MM.1S (cell line): ENCODE measurements at places on chromosomes 4 and X.

- no peaks in the 10 kb centered on the region for H3K27me3 ChIP-seq
- no peaks in the 10 kb centered on the region for H3K4me1 ChIP-seq
- DNase-seq, result no peak
- H3K4me3 ChIP-seq, result no peak overlapping the region
Measured at GRCh38 chr4:38654273-38654672, 9.7 kb upstream of the KLF3 start.

DNA sequence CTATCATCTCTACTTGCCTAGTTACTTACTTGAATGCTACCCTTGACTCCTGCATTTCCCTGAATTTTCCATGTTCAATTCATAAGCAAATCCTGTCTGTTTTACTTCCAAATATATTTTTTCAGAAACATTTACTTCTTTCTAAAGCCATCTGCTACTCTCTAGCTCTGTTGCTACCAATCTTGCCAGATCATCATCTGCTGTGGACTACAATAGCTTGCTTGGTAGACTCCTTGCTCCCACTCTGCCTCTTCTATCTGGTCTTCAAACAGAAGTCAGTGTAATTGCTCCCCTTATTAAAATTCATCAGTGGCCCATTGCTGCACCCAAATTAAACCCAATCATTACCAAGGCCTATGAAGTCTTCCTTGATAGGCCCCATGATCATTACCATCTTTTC lies 151.6 kb upstream of the HPGD start:
- H3K27me3 ChIP-seq, result no peaks in the 10 kb centered on the region
- H3K4me3 ChIP-seq, result no peak overlapping the region
- no peak for DNase-seq
- H3K4me1 ChIP-seq, result no peaks in the 10 kb centered on the region
- H3K27ac ChIP-seq, result no peak overlapping the region
- H3K36me3 ChIP-seq, result no peaks in the 10 kb centered on the region

DNA sequence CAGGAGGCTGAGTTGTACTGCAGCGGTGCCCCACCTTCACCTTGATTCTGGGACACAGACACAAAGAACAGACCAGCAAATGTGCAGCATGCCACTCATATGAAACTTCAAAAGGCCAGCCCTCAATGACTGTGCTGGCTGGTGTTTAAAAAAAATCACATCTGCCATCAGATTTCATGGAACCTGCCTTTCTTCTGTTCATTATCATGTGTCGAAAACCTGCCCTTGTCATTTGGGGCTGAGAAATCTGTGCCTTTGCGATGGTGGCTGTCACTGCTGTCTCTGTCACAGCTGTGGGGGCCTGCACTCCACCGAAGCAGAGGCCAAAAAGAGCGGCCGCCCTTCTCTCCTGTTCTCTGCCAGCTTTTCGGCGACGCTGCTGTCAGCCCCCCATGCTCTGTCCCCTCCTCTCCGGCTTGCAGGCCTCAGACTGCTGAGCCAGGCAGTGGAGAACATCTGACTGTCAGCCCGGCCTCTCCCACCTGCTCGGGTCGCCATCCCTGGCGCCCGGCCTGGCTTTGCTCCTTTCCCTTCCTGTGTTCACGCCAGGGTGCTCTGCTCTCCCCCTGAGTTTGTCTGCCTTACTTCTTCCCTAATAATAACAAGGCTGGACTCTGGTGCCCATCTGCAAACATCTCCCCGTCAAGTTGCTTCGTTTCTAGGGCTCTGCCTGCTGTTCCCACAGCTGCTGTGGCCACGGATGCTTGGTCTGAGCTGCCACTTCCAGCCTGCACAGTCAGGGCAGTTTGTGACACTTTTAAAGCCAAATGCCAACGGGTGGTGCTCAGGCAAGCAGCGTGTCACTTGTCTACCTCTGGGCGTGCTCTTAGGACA lies 355.2 kb downstream of the UNC5C start:
- H3K4me3 ChIP-seq, result no peak overlapping the region
- no peaks in the 10 kb centered on the region for H3K4me1 ChIP-seq
- no peaks in the 10 kb centered on the region for H3K27me3 ChIP-seq
- DNase-seq, result no peak

DNA sequence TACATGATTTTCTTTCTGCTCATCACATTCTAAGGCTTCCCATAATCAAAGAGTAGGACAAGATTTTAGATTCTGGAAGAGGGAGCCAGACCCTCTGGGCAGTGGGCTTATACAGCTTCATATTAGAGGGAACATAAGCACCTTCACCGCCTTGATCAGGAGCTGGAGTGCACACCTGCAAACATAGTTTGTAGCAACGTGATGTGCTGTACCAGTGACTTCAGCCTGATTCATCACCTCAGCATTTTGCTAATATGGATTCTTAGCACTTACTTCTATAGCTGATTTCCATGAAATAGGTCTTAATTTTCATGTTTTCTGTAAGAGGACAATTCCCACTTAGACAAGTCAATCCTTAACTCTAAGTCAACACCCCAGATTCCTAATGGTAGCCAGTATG lies 36.7 kb downstream of the PCDH18 start:
- no peak for DNase-seq
- H3K27me3 ChIP-seq, result no peaks in the 10 kb centered on the region
- H3K4me1 ChIP-seq, result no peaks in the 10 kb centered on the region

GRCh38 chrX:39898147-39898546 lies 199.6 kb downstream of the BCOR start:
- H3K27ac ChIP-seq, result no peak overlapping the region
- no peaks in the 10 kb centered on the region for H3K27me3 ChIP-seq
- DNase-seq, result no peak
- H3K4me3 ChIP-seq, result no peak overlapping the region
- no peaks in the 10 kb centered on the region for H3K36me3 ChIP-seq
- H3K4me1 ChIP-seq, result no peaks in the 10 kb centered on the region

GRCh38 chrX:45322382-45322781 lies 121.7 kb upstream of the DIPK2B start:
- no peaks in the 10 kb centered on the region for H3K27me3 ChIP-seq
- H3K4me1 ChIP-seq, result no peaks in the 10 kb centered on the region
- H3K27ac ChIP-seq, result no peak overlapping the region
- peak; percentile 54 for DNase-seq

- H3K27me3 ChIP-seq, result no peaks in the 10 kb centered on the region
- no peaks in the 10 kb centered on the region for H3K4me1 ChIP-seq
- no peak for DNase-seq
- no peak overlapping the region for H3K4me3 ChIP-seq
Measured at GRCh38 chrX:97284531-97284930, 400.8 kb downstream of the RPA4 start.

DNA sequence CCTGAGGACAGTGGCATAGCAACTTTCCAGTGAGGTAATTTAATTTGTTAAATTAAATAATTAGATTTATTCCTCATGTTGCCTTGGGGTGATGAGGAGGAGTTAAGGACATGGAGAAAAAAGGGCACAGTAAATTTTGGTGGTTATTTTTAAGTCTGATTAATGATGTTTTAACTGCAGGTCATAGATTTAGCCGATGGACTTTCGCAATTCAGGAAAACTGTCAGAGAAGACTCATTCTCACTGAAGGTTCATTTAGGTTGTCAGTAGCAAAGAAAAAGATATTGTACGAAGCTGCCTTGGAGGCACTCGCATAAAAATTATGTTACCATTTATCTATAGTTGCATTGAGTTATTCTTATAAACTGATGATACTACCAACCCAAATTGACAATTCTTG lies 164.2 kb upstream of the PITX2 start:
- H3K27me3 ChIP-seq, result no peaks in the 10 kb centered on the region
- H3K27ac ChIP-seq, result no peak overlapping the region
- DNase-seq, result no peak
- H3K4me1 ChIP-seq, result no peaks in the 10 kb centered on the region
- H3K4me3 ChIP-seq, result no peak overlapping the region

DNA sequence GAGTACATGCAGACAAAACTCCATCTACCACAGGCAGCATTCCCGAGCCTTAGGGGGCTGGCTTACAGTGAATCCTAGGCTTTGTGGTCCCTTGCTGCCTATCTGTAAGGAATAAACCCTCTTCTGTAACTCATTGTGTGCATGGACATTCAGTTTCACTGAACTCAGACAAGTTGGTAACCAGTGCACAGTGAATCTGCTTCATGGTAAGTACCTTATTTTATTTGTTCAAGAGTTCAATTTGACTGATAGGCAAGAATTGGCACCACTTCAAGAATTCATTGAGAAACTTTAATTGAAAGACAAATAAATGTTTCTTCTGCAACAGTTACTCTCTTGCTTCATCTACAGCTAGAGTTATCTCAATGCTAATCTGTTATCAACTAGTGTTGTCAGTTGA lies 57.2 kb upstream of the PRRG1 start:
- no peak for DNase-seq
- no peaks in the 10 kb centered on the region for H3K4me1 ChIP-seq
- no peaks in the 10 kb centered on the region for H3K36me3 ChIP-seq
- no peaks in the 10 kb centered on the region for H3K27me3 ChIP-seq
- H3K4me3 ChIP-seq, result no peak overlapping the region

DNA sequence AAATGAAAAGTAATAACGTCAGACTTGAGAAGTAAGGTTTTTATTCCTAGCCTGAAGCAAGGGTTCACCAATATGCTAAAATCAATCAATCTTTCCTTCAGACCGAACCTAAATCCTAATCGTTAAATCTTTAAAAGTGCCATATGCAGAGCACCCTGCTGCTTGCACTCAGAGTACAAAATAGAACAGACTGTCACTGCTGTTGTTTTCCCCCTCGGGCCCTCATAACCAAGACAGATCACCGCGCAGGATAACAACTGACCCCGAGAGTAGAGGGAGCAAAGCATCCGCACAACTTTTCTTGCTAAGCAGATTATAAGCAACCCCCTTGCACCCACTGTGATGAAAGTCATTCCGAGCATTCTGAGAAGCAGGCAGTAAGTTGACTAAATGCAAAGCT lies 550.9 kb upstream of the NDST4 start:
- no peaks in the 10 kb centered on the region for H3K27me3 ChIP-seq
- DNase-seq, result no peak

GRCh38 chr4:188941524-188942119 lies 802.4 kb downstream of the TRIML1 start:
- no peak overlapping the region for H3K27ac ChIP-seq
- DNase-seq, result no peak
- no peaks in the 10 kb centered on the region for H3K27me3 ChIP-seq
- no peak overlapping the region for H3K4me3 ChIP-seq
- no peaks in the 10 kb centered on the region for H3K4me1 ChIP-seq

GRCh38 chrX:1134976-1135375 lies 77.5 kb downstream of the CRLF2 start:
- no peaks in the 10 kb centered on the region for H3K27me3 ChIP-seq
- no peak for DNase-seq
- no peak overlapping the region for H3K4me3 ChIP-seq
- no peak overlapping the region for H3K27ac ChIP-seq

GRCh38 chr4:70062000-70062399 lies 11.8 kb downstream of the HTN1 start:
- peak overlapping the region; percentile 17; the same call in 1 of the 2 replicates for H3K4me3 ChIP-seq
- DNase-seq, result peak; percentile 75
- no peaks in the 10 kb centered on the region for H3K27me3 ChIP-seq
- no peaks in the 10 kb centered on the region for H3K36me3 ChIP-seq

GRCh38 chr4:88219099-88219498 lies 60.7 kb upstream of the ABCG2 start:
- no peak overlapping the region for H3K4me3 ChIP-seq
- H3K4me1 ChIP-seq, result no peaks in the 10 kb centered on the region
- no peaks in the 10 kb centered on the region for H3K27me3 ChIP-seq
- peak; percentile 61 for DNase-seq

- H3K4me3 ChIP-seq, result peak overlapping the region; percentile 7
- H3K27ac ChIP-seq, result peak overlapping the region; percentile 85
Measured at GRCh38 chrX:65750674-65751469, 83.4 kb downstream of the MSN start.

DNA sequence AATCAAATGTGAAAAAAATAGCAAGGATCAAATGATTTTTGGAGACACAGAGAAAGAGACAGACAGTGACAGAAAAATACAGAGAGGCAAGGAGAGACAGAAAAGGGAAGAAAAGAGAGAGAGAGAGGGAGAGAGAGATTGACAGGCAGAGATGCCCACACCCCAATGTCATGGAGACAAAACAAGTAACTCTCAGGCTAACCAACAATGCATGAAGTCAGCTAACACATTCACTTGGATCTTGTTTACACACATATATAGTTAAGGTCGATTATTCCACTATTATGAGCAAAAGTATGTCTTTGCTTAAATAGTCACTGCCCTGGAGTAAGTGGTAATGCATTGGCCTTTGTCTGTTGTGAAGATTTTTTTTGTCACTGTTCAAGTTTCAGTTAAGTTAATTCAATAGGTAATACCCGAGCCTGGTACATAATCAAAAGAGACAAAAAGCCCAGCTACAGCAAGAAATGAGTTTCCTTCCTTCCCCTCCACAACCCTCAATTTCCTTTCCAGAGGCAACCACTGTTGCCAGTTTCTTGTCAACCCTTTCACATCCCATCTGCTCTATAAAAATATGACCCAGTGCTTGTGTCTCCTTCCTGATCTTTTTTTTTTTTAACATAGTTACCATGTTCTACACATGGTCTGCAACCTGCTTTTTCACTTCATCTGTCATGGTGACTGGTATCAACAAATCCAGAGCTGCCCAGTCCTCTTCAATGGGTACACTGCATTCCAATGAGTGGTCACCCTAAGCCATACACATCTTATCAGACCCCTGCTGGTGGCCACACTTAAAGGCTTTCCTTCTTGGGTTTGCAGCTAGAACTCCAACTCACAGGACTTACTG lies 52.1 kb downstream of the PROM1 start:
- DNase-seq, result no peak
- no peaks in the 10 kb centered on the region for H3K36me3 ChIP-seq
- no peak overlapping the region for H3K4me3 ChIP-seq

- no peak for DNase-seq
- peak overlapping the region; percentile 68; the same call in 1 of the 2 replicates for H3K27ac ChIP-seq
- H3K4me3 ChIP-seq, result no peak overlapping the region
- peaks cover 38% of the 10 kb centered on the region for H3K4me1 ChIP-seq
- no peaks in the 10 kb centered on the region for H3K36me3 ChIP-seq
Measured at GRCh38 chr4:121114756-121115155, 42.4 kb upstream of the NDNF start.

GRCh38 chr4:27357283-27357682 lies 496.6 kb downstream of the STIM2 start:
- H3K27me3 ChIP-seq, result no peaks in the 10 kb centered on the region
- no peak overlapping the region; the same call in 1 of the 2 replicates for H3K27ac ChIP-seq
- H3K4me3 ChIP-seq, result no peak overlapping the region
- peaks cover 28% of the 10 kb centered on the region for H3K4me1 ChIP-seq
- peak; percentile 72 for DNase-seq
- no peaks in the 10 kb centered on the region for H3K36me3 ChIP-seq

GRCh38 chrX:100409610-100410590 lies at the start of gene PCDH19:
Gene PCDH19 (minus strand): TSS chrX:100410273. CDS start chrX:100408597, 1,676 bp downstream.
- H3K27me3 ChIP-seq, result peaks cover 5% of the 10 kb centered on the region
- H3K4me3 ChIP-seq, result peak within 1 kb of the TSS; percentile 58
- H3K4me1 ChIP-seq, result no peaks in the 10 kb centered on the region

GRCh38 chrX:150465326-150465725 lies 102.2 kb downstream of the MAMLD1 start:
- no peak overlapping the region for H3K27ac ChIP-seq
- no peaks in the 10 kb centered on the region for H3K27me3 ChIP-seq
- no peaks in the 10 kb centered on the region for H3K36me3 ChIP-seq
- DNase-seq, result no peak
- no peaks in the 10 kb centered on the region for H3K4me1 ChIP-seq
- H3K4me3 ChIP-seq, result no peak overlapping the region

GRCh38 chr4:112807083-112807482 lies 170.1 kb downstream of the LARP7 start:
- H3K4me3 ChIP-seq, result no peak overlapping the region
- no peaks in the 10 kb centered on the region for H3K36me3 ChIP-seq

- no peaks in the 10 kb centered on the region for H3K36me3 ChIP-seq
- H3K27me3 ChIP-seq, result no peaks in the 10 kb centered on the region
- no peak overlapping the region for H3K4me3 ChIP-seq
- DNase-seq, result no peak
- 0 out of 2 replicates have a peak, but pooled peaks cover 5% of the 10 kb centered on the region for H3K4me1 ChIP-seq
- H3K27ac ChIP-seq, result no peak overlapping the region
Measured at GRCh38 chr4:174420316-174420715, 102.0 kb downstream of the HPGD start.
